ENCODE measurements at places on chromosomes 12 and 14. TPM values are rescaled to one million over a fixed set of nuclear protein-coding genes. Genes with fewer than 3 reads are reported as not detected.
A peak's percentile ranks its signal among the peaks of the same experiment; 100 is the strongest.

- no peak for DNase-seq
These were observed 229.1 kb upstream of the RTL1 start for GRCh38 chr14:101132588-101132987.

BCL7A gene
- 2.7 TPM for polyA plus RNA-seq

DNA sequence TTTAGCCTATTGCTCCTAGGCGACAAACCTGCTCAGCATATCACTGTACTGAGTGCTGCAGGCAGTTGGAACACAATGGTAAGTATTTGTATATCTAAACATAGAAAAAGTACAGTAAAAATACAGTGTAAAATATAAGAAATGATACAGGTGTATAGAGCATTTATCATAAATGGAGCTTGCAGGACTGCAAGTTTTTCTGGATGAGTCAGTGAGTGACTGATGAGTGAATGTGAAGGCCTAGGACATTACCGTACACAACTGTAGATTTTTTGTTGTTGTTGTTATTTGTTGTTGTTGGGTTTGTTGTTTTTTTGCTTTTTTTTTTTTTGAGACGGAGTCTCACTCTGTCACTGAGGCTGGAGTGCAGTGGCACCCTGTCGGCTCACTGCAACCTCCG lies 33.4 kb downstream of the PNMA1 start:
- DNase-seq, result no peak

DNA sequence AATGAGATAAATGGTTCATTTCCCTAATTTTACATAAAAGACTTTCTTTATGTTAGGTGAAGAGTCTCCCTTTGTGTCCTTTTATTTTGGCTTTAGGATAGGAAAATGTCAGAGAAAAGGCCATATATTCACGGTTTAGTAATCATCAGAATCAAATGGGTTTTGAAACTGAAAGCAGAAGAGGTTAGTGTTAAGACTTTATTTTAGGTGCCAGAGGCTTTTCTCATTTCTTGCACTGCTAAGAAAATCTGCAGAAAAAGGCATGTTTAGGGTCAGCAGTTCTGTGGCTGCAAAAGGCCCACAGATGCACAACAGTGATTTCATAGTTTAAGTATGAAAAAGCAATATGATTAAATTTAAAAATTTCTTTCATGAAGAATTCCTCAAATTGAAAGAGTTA lies 80.4 kb upstream of the SINHCAF start:
- no peak for DNase-seq

DNA sequence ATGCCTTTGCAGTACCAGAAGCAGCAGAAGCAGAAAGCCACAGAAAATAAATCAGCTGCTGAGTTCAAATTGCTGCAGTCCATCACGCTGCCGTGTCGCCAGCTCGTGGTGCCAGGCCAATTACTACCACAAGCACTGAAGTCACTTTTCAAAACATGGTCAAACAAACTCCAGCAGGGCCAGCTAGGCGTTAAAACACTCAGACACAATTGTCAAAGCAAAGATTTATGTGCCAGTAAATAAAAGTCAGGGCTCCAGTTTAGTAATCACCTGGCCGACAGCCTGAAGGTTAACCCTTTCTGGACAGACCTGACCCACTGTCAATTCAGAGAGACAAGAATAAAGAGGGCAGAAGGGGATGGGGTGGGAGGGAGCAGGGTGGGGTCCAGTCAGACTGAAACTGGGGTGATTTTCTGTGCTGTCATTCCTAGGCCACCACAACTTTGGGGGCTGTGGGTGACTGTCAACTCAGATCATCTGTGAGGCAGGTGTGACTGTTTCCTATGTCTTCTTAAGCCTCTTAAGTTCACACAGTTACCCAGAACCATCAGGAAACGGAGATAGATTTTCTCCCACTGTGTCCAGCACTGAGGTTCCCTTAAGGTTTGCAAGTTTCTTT lies 109.8 kb upstream of the FUT8 start:
- DNase-seq, result peak; percentile 25

Data from GM23248 (cell line).